ENCODE measurements at places on chromosomes 16 and 17.

DNA sequence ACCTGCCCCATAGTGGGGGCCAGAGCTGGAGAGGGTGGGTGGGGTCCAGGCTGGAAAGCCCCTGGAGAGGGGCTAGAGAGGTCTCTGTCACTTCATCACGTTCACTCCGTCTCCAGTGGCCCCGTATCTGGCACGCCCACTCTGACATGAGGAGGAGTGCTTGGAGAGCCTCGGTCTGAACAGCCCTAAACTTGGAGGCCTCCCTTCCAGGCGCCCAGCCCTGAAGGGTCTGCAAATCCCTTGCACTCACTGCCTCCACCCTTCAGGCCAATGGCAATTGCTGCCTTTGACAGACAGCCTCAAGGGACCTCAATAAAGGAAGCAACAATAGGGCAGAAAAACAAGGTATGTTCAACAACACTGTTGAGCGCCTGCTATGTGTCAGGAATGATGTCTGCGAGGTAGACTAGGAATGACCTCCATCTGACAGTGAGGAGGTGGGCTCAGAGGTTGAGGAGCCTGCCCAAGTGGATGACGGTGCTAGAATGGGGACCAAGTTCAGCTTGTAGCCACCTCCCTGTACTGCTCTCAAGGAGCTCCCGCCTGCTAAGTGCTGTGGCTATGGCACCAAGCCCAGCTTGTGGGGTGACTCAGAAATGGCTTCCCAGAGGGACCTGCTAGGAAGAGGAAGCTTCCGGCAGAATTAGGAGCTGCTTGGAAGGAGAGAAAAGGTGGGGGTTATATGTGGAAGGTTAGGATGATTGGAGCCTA is 2.9 kb upstream of the EPX start:
- peak; percentile 77 for DNase-seq

GRCh38 chr16:49756775-49757558 is 98.9 kb downstream of the ZNF423 start:
- no peak for DNase-seq

DNA sequence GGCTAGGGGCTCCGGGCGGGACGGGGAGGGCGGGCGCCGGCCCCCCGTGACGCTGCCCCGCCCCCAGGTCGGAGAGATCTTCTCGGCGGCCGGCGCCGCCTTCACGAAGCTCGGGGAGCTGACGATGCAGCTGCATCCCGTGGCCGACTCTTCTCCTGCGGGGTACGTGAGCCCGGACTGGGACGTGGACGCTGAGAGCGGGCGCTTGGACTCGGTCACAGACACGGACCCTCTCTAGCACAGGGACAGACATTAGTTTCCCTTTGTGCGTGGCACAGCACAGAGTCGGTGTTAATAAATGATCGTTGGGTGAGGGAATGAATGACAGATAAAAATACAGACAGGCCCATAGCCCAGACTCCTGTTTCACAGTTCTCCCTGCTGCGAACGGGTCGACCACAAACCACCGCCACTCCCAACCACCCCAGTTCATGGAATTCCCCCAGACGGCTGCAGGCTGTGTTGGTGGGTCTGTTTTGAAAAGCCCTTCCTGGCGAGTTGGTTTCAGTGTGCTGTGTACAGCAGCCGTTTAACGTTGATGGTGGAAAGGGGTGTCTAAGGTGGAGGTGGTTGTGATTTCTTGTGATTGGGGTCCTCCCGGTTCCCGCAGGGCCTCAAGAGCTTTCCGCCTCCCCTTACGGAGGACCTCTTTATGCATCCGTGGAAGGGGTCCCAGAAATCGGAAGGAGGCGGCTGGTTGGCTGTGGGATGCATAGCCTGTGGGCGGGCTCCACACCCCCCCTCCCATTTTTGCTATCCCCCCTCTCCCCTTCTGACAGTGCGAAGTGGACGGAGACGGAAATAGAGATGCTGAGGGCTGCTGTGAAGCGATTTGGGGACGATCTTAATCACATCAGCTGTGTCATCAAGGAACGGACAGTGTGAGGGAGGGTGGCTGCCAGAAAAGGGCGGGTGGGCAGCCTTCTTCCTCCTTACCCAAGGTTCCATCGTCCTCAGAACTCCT is 2.9 kb downstream of the RNASEK start:
- peak; percentile 72 for DNase-seq

GRCh38 chr17:82316651-82317393 is 586 bp downstream of the CD7 start:
- no peak for DNase-seq

DNA sequence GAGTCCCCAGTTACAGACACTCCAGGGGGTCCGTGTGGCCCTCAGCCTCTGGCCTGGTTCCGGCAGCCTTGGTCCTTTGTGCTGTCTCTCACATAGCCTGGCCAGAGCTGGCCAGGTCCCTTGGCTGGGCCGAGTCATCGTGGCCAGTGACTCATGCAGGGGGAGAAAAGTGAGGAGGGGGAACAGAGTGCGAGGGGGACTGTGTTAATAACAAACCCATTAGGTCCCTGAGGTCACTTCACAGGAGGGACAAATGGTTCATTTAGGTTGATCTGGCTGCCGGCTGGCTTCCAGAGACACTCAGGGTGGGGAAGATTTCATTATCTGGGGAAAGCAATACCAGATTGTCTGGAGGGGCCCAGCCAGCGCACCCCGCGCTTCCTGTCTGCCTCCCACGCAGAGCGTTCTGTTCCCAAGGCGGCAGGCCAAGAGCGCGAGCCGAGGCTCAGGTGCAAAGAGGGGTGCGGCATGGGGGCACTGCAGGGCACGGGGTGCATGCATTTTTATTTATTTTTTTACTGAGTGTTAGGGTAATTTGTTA is 223.1 kb downstream of the SEC14L1 start:
- peak; percentile 80 for DNase-seq

DNA sequence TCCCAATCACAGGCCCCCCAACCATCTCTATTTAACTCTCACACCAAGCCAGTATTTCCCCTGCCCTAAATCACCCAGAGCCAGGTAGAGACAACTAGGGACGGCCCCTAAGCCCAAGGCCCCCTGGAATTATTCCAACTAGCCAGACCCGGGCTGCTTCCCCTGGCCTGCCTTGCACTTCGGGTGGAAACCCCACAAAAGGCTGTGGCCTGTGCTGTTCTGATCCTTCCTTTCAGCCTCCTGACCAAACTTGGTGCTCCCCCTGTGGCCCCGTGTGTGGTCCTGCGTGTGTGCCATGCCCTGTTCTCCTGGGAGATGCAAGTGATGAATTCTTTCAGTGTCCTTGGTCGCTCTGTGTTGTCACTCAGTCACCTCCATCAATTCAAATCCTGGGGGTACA is 14.9 kb downstream of the CCL17 start:
- no peak for DNase-seq

- peak; percentile 89 for DNase-seq
Observed at GRCh38 chr16:57485916-57486857, at the start of gene DOK4. DOK4 (minus strand) TSS chr16:57486493; CDS start chr16:57479507, 6,986 bp downstream.

GRCh38 chr17:37885136-37885535 is 39.1 kb upstream of the TBC1D3K start:
- no peak for DNase-seq

GRCh38 chr17:49349541-49349940 is 12.5 kb downstream of the ZNF652 start:
- DNase-seq = no peak

DNA sequence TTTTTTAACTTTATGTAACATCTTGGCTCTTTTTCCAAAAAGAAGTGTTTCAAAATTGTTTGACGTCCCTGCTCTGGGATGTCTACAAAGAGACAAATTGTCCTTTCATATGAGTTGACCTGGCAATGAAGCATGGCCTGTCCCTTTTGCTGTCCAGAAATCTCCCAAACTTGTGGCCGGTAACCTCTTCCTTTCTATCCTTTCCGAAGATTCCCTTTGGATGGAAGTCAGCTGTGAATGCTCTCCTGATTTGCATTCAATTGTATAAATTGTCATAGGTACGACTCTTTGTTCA is 40.9 kb upstream of the FAM20A start:
- no peak for DNase-seq

GRCh38 chr16:78562111-78562510 is 462.7 kb downstream of the WWOX start:
- no peak for DNase-seq

GRCh38 chr16:1525871-1526607 is 7.4 kb upstream of the TMEM204 start:
- no peak for DNase-seq

GRCh38 chr17:8785547-8786413 is 13.4 kb downstream of the MFSD6L start:
- DNase-seq = peak; percentile 81

GRCh38 chr17:55495239-55495638 is 16.0 kb downstream of the SMIM36 start:
- no peak for DNase-seq

GRCh38 chr17:1731194-1731506 is 6.6 kb downstream of the WDR81 start:
- DNase-seq = no peak

DNA sequence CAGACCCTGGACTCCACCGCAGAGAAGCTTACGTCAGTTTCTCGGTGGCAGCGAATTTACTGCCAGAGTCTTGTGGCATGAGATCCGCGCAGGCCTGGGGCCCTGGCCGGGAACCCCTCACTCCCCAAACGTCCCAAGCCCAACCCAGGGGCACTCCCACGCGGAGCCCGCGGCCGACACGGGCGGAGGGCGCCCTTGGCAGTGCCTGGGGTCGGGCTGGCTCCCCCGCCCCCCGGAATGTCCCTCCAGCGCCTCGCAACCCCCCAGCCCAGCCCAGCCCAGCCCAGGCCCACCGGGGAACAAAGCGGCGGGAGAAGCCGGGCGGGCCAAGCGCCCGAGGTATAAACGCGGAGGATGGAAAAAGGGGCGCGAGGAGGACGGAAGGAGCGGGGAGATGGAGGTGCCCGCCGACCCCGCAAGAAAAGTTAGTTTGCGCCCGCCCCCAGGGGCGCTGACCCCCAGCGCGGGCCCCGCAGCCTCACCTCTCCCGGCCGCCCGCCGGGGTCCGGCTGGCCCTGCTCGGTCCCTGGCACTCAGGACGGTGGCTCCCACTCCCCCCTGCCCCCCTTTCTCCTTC is 330 bp downstream of the CASKIN2 start:
- no peak for DNase-seq

DNA sequence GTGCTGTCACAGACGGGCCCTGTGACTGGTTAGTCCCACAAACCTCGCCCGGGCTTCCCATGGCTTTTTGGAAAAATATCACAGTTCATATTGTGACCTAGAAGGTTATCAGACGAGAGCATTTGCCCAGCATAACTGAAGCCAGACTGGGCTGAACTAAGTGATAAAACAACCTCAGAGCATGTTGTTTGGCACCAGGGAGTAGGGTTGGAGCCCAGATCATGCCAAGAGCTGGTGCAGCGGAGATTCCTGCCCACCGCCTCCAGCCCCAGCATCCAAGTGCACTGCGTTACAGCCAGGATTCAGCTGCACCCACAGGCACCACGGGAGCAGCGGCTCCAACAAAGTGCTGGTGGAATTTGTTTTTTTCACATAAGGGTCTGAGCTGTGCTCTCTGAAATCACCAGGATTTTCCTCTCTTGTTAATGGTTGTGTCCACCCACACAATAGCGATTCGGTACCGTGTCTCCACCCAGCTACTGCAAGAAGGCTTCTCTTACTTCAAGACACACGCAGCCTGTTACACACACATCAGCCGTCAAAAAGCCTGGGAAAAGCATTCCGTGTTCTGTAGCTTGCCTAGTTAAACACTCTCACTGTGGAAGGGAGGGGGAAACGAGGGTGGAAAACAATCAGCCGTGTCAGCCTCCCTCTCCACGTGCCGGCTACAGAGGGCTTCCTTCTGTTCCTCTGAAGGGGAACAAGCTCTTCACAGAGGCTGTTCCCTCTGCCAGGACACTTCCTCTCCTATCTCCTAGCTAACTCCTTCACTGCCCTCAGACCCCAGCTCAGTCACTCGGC is 273.8 kb downstream of the C16orf95 start:
- DNase-seq = peak; percentile 14

DNA sequence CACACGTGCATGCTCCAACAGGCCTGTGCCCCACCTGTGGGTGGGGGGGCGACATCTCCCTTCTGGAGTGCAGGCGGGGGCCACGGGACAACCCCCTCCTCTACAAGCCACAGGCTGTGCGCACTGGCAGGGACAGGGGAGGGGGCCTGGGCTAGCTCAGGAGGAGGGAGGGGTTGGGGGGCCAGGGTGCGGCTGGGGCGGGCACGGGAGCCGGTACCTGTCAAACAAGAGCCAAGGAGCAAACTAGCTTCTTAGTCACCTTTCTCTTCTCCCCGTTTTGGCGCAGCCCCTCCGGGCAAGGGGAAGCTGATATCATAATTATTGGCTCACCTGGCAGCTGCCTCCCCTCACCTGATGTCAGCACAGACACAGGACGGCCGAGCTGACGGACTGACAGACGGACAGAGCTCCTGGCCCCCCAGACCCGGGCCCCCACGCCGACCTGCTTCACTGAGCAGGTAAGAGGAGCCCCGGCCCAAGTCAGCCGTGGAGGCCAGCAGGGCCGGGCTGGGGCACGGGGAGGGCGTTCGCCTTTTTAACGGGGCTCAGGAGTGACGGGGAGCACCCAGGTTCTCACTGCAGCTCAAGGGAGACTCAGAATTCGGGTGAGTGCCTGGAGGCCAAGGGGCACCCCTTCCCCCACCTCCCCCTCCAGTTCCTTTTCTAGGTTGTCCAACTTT is at the start of gene FOXN1:
FOXN1 (plus strand) TSS at position 363 of the 680 bp plus-strand sequence. CDS start 17,622 bp downstream, outside the sequence.
- DNase-seq = no peak

- no peak for DNase-seq
Observed at GRCh38 chr17:19539841-19540311, 6.2 kb downstream of the SLC47A1 start.

DNA sequence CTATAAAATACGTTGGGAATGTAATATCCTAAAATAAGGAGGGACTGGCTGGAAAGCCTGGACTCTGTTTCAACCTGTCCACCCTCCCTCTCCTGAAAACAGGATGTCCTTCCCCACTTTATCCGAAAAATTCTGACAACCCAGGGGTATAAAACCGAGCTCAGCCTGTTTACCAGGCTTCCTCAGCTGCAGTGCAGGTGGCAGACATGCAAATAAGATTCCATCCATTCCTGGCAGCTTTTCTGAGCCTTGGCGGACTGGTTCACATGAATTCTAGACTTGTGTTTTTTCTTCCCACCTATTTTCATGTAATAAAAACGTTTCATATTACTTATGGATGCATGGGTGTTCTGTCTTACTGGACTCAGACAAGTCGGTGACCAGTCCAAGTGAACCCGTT is 479.3 kb downstream of the KCNJ18 start:
- DNase-seq = no peak

DNA sequence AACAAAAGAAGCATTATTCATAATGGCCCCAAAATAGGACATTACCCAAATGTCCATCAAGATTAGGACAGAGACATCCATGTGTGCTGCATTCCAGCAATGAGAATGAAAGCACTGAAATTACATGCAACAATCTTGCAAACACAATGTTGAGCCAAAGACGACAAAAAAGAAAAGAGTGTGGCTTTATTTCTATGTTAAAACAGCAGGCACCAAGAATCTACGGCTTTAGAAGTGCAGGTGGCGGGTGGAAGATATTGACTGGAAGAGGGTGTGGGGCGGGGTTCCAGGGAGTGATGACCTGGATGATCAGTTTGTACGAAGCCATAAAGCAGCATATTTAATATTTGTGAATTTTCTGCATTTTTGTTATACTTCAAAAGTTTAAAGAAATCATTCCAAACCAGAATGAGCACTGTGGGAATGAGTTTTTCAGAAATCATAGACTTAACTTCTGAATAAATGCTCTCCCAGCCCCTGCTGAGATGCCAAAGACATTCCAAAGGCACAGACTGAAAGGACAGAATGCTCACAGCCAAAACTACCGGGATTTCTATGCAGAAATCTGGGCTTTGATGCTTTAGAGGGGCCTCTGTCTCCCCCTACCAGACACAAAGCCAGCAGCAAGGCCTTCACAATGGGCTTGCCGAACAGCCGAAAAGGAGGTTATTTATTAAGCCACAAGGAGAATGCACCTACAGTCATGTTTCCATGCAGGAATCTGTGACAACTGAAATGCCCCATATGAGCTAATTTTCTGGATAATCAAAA is 361.6 kb downstream of the GRIN2A start:
- DNase-seq = no peak

All from hematopoietic multipotent progenitor cell treated with erythropoietin and hydrocortisone succinate and interleukin-3 and kit ligand, for 6 days (in vitro differentiated cells).